ENCODE measurements at places on chromosomes 5 and 9.

DNA sequence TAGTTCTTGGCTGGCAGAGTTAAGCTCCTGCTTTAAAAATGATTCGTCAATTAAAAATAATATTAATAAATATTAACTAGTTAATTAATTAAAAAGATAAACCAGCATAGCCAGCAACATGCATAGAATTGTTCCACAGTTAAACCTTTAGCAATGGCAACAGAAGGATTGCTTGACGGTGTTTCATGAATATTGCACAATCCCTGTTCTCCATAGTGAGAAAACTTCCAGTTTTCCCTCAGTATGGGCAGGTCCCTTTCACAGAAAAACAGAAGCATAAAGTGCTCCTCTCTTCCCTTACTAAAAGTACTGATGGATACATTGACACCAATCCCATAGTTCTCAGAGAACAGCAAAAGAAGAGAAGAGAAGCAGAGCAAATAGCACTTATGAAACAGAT lies 71.4 kb upstream of the CAST start:
- no peak for DNase-seq
- no peak overlapping the region for H3K27ac ChIP-seq
- peaks cover 27% of the 10 kb centered on the region for H3K4me1 ChIP-seq
- H3K4me3 ChIP-seq, result no peak overlapping the region
- H3K36me3 ChIP-seq, result no peaks in the 10 kb centered on the region

- peaks cover 21% of the 10 kb centered on the region for H3K27me3 ChIP-seq
- peaks cover 28% of the 10 kb centered on the region for H3K4me1 ChIP-seq
- H3K4me3 ChIP-seq, result no peak overlapping the region
These were observed 26.7 kb downstream of the SLC6A18 start for GRCh38 chr5:1251678-1252580.

- no peak overlapping the region for H3K27ac ChIP-seq
- H3K36me3 ChIP-seq, result peaks cover 6% of the 10 kb centered on the region
- no peaks in the 10 kb centered on the region for H3K27me3 ChIP-seq
- no peaks in the 10 kb centered on the region for H3K4me1 ChIP-seq
These were observed 428.9 kb downstream of the SPATA31D1 start for GRCh38 chr9:82417501-82417900.

GRCh38 chr5:96348536-96348935 lies 84.5 kb downstream of the PCSK1 start:
- no peak overlapping the region for H3K27ac ChIP-seq
- H3K4me3 ChIP-seq, result no peak overlapping the region
- H3K27me3 ChIP-seq, result no peaks in the 10 kb centered on the region
- H3K4me1 ChIP-seq, result no peaks in the 10 kb centered on the region
- H3K36me3 ChIP-seq, result no peaks in the 10 kb centered on the region

DNA sequence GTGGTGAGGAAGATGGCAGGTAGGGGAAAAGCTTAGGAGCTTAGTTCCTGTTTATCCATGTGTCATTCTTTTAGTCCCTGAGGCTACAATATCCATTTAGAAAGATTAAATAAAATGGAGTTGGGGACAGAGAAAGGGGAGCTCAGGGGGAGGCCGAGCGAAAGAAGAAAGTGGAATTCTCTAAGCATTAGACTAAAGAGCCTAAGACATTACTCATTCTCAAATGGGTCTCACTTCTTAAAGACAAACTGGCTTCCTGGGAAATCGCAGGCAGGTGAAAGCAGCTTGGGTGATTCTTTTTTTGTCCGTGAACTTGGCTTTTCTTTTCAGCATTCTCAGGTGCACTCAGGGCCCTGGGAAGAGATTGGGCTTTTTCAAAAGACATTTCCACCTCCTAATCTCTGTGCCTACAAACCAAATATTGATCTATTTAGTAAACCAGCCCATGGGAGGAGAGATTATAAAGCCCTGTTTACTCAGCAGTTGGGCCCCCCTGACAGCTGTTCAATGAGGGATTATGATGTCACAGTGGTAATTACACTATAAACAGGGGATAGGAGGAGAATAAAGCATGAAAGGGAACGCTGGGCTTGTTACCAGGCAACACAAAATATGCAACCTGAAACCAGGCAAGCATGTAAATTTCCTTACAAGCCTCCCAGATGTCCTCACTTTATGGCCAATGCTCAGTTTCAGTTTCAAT lies 584.0 kb downstream of the ACTL7B start:
- peak; percentile 9 for DNase-seq
- H3K4me3 ChIP-seq, result peak overlapping the region; percentile 46
- H3K27ac ChIP-seq, result peak overlapping the region; percentile 57
- H3K4me1 ChIP-seq, result peaks cover 32% of the 10 kb centered on the region
- peaks cover 10% of the 10 kb centered on the region for H3K27me3 ChIP-seq

DNA sequence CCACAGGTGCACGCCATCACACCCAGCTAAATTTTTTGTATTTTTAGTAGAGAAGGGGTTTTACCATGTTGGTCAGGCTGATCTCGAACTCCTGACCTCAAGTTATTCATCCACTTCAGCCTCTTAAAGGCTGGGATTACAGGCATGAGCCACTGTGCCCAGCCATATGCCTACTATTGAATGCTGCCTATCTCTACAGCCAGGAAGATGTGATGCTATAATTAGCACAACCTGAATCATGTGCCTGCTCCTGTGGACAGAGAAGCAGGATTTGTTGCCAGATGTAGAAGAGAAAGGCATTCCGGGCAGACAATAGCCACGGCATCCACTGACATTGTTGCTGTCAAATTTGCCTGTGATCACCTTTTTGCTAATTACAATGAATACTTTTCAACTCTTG lies 24.4 kb upstream of the MLLT3 start:
- no peaks in the 10 kb centered on the region for H3K27me3 ChIP-seq
- DNase-seq, result no peak
- no peak overlapping the region for H3K27ac ChIP-seq
- H3K36me3 ChIP-seq, result no peaks in the 10 kb centered on the region
- no peaks in the 10 kb centered on the region for H3K4me1 ChIP-seq

- peaks cover 11% of the 10 kb centered on the region for H3K36me3 ChIP-seq
- peaks cover 3% of the 10 kb centered on the region for H3K27me3 ChIP-seq
- no peak for DNase-seq
- no peaks in the 10 kb centered on the region for H3K4me1 ChIP-seq
- H3K27ac ChIP-seq, result no peak overlapping the region
- no peak overlapping the region for H3K4me3 ChIP-seq
These were observed 265.5 kb downstream of the GRIA1 start for GRCh38 chr5:153755913-153756500.

- peaks cover 18% of the 10 kb centered on the region for H3K4me1 ChIP-seq
- no peaks in the 10 kb centered on the region for H3K27me3 ChIP-seq
- no peak for DNase-seq
- no peak overlapping the region for H3K4me3 ChIP-seq
These were observed 34.9 kb downstream of the UBTD2 start for GRCh38 chr5:172248637-172249036.

- H3K36me3 ChIP-seq, result no peaks in the 10 kb centered on the region
- H3K4me1 ChIP-seq, result peaks cover 22% of the 10 kb centered on the region
- DNase-seq, result no peak
- H3K4me3 ChIP-seq, result no peak overlapping the region
- no peaks in the 10 kb centered on the region for H3K27me3 ChIP-seq
These were observed 84.2 kb downstream of the SGCD start for GRCh38 chr5:156411185-156411613.

DNA sequence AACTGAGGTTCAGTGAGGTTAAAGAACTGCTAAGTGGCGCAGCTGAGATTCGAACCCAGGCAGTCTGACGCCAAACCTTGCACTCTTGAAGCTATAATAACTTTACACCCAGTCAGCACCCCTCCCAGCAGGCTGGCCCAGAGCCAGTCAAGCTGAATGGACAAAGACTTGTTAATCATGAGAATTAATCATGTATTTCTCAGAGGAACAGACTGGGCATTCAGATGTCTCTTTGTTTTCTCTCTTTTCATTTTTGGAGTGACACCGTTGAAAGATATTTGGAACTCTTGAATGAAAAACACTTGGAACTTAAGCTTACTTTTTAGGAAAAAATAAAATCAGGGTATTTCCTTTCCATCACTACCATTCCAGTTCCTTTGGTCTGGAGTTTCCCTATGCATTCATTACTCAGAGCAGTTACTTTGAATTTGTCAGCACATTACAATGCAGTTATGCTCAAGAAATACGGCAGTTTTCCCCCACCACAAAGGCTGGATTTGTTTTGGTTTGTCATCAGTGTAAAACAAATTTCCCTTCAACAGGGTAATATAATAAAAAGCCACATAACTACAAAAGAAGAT lies 22.6 kb upstream of the MAMDC2 start:
- no peaks in the 10 kb centered on the region for H3K36me3 ChIP-seq
- H3K4me1 ChIP-seq, result no peaks in the 10 kb centered on the region
- no peak overlapping the region for H3K27ac ChIP-seq
- H3K4me3 ChIP-seq, result no peak overlapping the region
- H3K27me3 ChIP-seq, result no peaks in the 10 kb centered on the region
- no peak for DNase-seq

DNA sequence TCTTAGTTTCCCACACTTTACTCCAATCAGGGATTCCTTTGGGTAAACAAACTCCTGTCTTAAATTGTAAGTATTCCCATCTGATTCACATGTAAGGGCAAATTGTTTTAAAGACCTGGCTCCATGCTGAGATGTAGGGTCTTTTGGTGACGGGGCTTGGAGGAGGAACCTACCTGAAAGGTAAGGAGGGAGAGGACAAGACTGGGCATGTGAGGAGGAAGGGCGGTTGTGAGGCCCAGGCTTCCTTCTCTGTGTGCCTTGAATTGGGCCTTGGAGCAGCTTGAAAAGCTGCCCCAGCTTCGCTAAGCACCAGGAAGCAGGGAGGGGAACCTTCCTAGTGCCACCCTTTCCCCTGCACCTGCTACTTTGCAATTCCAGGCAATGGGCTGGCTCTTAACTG lies 86.8 kb downstream of the C9orf152 start:
- H3K4me3 ChIP-seq, result no peak overlapping the region
- H3K36me3 ChIP-seq, result no peaks in the 10 kb centered on the region

- no peaks in the 10 kb centered on the region for H3K27me3 ChIP-seq
- peaks cover 76% of the 10 kb centered on the region for H3K36me3 ChIP-seq
- H3K4me3 ChIP-seq, result no peak overlapping the region
These were observed 11.5 kb downstream of the NOL8 start for GRCh38 chr9:92313624-92314012.

- H3K27ac ChIP-seq, result peak overlapping the region; percentile 73
- peaks cover 7% of the 10 kb centered on the region for H3K4me1 ChIP-seq
- no peaks in the 10 kb centered on the region for H3K36me3 ChIP-seq
- peaks cover 4% of the 10 kb centered on the region for H3K27me3 ChIP-seq
- no peak for DNase-seq
These were observed 34.7 kb downstream of the MSX2 start for GRCh38 chr5:174759091-174759490.

GRCh38 chr9:131727184-131727759 lies 12.6 kb downstream of the RAPGEF1 start:
- H3K27ac ChIP-seq, result peak overlapping the region; percentile 37
- peaks cover 40% of the 10 kb centered on the region for H3K36me3 ChIP-seq
- no peak overlapping the region for H3K4me3 ChIP-seq

DNA sequence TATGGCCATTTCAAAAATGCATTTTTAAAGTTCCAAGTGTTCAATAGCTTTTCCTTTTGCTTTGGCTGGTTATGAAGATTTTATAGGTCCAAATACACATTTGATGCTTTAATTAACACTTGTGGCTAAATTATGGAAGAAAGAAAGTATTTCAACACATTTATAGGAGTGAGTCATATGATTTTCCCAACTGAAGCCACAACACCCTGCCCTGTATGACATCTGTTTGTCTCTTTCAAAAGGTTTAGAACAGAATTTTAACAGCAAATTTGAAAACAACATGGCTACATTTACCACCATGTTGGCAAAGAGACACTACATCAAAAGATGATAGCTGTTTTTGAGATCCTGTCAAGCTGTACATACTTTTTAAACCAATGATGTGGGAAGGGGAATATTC lies 99.4 kb downstream of the TMEM174 start:
- H3K4me1 ChIP-seq, result peaks cover 39% of the 10 kb centered on the region
- no peak overlapping the region for H3K27ac ChIP-seq
- no peak for DNase-seq
- H3K36me3 ChIP-seq, result no peaks in the 10 kb centered on the region

- H3K27ac ChIP-seq, result peak overlapping the region; percentile 60
- no peak for DNase-seq
- H3K4me1 ChIP-seq, result peaks cover 64% of the 10 kb centered on the region
- peaks cover 5% of the 10 kb centered on the region for H3K36me3 ChIP-seq
These were observed 22.3 kb downstream of the PSMB7 start for GRCh38 chr9:124392871-124393460.

GRCh38 chr5:77180167-77181081 lies 30.1 kb upstream of the PDE8B start:
- H3K4me3 ChIP-seq, result peak overlapping the region; percentile 75
- H3K27ac ChIP-seq, result no peak overlapping the region
- DNase-seq, result peak; percentile 53
- peaks cover 14% of the 10 kb centered on the region for H3K4me1 ChIP-seq
- H3K36me3 ChIP-seq, result no peaks in the 10 kb centered on the region

- no peak overlapping the region for H3K4me3 ChIP-seq
- peaks cover 7% of the 10 kb centered on the region for H3K27me3 ChIP-seq
- peaks cover 36% of the 10 kb centered on the region for H3K4me1 ChIP-seq
- peak overlapping the region; percentile 82 for H3K27ac ChIP-seq
These were observed 233.6 kb downstream of the CRB2 start for GRCh38 chr9:123589361-123590239.

- H3K36me3 ChIP-seq, result peaks cover 5% of the 10 kb centered on the region
- no peak overlapping the region for H3K4me3 ChIP-seq
- no peak for DNase-seq
- H3K27ac ChIP-seq, result no peak overlapping the region
These were observed 71.5 kb downstream of the NR3C1 start for GRCh38 chr5:143331956-143332355.

DNA sequence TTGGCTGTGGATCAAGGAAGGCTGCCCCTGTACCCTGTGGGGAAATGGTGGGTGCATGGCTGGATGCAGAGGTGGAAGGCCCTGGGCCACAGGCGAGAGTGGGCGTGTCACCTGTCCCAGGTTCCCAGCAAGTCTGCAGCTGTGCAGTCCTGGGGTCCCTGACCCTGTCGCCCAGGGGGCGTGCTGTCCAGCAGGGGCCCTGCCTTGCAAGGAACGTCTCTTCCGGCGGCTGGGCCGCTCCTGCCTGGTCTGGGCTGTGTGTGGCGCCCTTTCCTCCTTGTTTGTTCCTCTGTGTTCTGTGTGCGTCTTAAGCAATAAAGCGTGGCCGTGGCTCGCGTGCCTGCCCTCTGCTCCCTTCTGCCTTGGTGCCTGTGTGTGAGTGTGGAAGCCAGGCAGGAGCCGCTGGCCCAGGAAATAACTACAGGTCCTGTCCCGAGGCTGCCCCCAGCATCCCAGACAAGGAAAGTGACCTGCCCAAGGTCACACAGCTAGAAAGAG lies 8.4 kb downstream of the SLC2A6 start:
- H3K4me1 ChIP-seq, result no peaks in the 10 kb centered on the region
- peaks cover 3% of the 10 kb centered on the region for H3K36me3 ChIP-seq

GRCh38 chr9:92488681-92489550 lies 6.6 kb upstream of the ASPN start:
- no peak overlapping the region for H3K4me3 ChIP-seq
- H3K36me3 ChIP-seq, result no peaks in the 10 kb centered on the region
- no peak for DNase-seq
- no peaks in the 10 kb centered on the region for H3K27me3 ChIP-seq
- peaks cover 3% of the 10 kb centered on the region for H3K4me1 ChIP-seq
